ENCODE measurements at places on chromosomes 12 and 14. TPM values are rescaled to one million over a fixed set of nuclear protein-coding genes. Genes with fewer than 3 reads are reported as not detected.

- no peak for DNase-seq
Measured at GRCh38 chr12:52906191-52906601, 1.3 kb upstream of the KRT8 start.

GRCh38 chr14:55761651-55762050 is 181.6 kb downstream of the KTN1 start:
- DNase-seq: no peak

DNA sequence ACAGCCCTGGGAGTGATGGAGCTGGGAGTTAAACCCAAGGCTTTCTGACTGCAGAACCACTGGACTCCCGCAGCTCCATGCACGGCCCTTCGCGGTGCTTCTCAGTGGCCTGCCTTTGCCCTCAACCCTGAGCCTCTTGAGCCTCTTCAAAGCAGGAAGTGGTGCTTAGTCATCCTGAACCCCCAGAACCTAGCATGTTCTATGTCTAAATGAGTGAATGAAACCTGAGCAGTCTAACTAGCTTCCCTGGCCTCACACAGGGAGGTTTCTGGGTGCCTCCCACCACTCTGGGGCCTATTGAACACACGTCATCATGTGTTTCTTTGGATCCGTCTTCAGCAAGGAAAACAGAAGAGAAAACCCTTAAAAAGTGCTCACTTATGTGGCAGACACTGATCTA is 117.9 kb upstream of the SFSWAP start:
- DNase-seq: no peak

GRCh38 chr12:32881702-32882101 is 14.9 kb downstream of the PKP2 start:
- DNase-seq: no peak

GRCh38 chr14:24843494-24843893 is 206.5 kb downstream of the STXBP6 start:
- DNase-seq: no peak

- DNase-seq: no peak
Measured at GRCh38 chr14:89158701-89159100, 258.3 kb downstream of the FOXN3 start.

DNA sequence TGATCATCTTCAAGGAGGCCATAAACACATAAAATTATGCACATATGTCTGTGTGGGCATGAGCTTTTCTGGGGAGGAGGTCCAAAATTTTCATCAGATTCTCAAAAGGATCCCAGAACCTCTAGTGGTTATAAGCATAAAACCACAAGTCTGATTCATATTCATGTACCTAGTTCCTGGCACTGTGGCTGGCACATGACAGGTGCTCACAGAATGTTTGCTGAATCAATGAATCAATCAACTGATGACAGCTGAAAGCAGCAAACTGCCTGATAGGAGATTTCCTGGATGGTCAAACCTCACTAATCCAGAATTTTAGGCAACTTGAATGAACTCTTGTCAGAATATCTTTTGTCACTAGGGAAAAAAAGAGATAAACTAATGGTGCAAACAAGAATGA is 13.5 kb upstream of the CMKLR1 start:
- DNase-seq: no peak

GRCh38 chr14:35808076-35808637 is 938 bp downstream of the RALGAPA1 start:
- peak; percentile 33 for DNase-seq

- no peak for DNase-seq
Measured at GRCh38 chr12:87140262-87140661, 884.1 kb upstream of the MGAT4C start.

DNA sequence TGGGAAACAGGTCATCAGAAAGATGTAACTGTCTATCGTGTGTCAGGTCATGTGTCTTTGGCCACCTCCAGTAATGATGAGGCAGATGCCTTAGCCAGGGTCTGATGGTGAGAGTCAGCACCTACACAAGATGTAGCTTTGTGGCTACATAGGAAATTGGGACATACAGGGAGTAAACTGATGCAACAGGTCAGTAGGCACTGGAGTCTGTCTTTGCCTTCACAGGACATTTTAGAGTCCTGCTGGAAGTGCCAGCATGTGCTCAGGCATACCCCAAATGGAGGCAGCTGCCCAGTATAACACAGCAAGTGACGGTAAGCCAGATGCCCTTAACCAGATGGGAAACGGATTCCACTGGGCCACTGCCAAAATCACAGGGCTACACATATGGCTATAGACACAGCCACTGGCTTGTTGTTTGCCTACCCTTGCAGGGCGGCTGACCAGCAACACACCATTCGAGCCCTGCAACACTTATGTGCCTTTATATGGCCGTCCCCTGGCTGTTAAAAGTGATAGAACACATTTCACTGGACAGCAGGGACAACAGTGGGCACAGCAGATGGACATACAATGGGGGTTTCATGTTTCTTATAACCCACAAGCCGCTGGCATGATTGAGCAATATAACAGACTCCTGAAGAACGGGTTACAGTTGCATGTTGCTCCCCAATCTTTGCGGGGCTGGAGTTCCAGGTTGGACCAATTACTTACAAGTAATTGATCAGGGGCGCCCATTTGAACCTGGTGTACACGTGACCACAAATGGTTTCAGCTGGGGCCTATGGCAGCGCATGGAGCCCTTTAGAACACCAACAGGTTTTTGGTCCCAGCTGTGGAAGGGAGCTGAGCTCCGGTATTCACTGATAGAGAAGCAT is 12.9 kb upstream of the RNASE12 start:
- no peak for DNase-seq

DNA sequence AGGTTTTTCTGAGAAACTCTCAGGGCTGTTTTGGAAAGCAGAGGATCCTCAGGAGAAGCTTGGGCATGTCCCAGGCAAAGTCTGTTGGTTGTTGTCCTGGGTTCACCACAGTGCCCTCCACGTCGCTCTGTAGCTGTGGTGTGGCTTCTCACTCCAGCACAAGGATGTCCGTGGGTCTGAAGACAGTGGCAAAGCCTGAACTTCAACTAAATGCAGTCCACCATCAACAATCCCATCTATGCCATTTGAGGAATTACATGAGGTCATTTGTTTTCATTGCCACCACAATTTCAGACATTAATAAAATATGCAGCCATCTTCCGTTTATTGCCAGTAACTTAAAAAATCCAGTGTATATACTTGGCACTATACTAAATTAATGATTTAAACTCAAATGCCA is 272.1 kb downstream of the LRIG3 start:
- DNase-seq: no peak

DNA sequence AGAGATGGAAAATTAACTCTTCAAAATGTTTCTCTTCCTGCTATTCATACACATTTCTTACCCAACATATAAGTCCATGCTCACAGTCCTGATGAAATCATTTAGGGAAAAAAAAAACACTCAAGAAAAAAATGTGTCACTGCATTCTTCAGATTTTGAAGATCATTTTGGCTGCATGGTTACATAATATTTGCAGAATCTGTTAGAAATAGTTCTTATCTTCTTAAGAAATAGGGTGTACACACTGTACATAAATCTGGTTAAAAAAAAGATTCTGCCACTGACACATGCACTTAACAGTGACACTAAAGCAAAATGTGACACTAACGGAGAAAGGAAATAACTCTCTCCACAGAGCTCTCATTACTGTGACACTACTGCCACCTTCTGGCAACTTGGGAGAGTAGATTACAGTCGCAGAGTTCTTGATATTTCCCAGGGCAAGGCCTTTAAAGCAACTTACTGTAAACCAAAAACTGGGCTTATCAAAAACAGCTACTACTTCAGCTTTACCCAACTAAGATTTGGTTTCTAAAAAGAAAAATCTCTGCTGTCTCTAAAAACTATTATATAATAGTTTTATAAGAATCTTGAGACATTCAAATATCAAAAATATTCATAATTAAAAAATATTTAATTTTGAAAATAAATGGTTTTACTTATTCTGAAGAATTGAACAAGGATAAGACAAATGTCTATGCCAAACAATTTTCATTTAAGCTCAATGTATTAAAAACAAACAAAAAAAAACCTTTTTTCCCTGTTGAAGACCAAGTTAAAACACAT is 65.0 kb downstream of the SETD3 start:
- peak; percentile 73 for DNase-seq

- no peak for DNase-seq
Measured at GRCh38 chr12:73769337-73769736, 768.3 kb upstream of the ATXN7L3B start.

DNA sequence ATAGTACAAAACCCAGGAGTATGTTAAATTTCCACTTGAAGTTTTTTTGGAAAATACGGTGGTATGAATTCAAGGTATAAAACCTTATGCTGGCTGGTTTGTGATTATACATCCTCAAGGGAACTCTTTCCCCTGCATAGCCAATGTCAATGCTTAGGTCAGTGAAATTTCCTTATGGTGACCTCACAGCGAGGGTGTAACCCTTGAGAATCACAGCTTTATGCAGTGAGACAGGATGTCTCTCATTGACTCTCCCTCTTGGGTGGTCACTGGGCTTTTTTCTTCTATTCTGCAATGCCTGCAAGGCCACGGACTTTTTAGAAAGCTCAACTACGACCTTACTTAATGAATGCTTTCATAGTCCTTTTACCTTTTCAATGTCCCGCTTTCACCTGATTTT is 64.4 kb downstream of the TMTC1 start:
- DNase-seq: no peak

DNA sequence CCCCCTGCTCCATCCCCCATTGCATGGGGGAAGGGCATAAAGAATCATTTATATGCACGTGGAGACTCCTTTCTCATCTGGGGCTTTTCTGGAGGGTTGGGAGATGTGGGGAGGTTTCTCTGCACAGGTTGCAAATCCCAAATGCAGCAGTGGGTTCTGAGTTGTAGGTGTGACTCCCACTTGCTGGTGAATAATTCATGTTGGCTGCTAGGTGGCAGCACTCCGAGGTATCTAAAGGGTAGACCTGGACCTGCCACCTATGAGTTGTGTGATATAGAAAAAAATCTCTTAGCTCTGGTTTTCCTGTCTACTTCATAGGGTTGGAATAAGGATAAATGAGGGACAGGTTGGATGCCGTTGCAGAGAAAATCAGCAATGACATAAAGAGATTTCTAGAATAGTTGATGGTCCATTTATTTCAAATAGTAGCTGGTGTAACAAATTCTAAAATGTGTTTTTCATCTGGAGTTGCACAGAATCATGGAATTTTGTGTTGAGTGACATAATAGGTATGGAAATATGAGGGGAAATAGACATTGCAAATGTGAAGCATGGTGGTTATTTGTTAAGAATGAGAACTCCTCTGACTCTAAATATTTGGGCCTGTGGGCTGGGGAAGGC is 4.6 kb downstream of the MARCHF9 start:
- no peak for DNase-seq

DNA sequence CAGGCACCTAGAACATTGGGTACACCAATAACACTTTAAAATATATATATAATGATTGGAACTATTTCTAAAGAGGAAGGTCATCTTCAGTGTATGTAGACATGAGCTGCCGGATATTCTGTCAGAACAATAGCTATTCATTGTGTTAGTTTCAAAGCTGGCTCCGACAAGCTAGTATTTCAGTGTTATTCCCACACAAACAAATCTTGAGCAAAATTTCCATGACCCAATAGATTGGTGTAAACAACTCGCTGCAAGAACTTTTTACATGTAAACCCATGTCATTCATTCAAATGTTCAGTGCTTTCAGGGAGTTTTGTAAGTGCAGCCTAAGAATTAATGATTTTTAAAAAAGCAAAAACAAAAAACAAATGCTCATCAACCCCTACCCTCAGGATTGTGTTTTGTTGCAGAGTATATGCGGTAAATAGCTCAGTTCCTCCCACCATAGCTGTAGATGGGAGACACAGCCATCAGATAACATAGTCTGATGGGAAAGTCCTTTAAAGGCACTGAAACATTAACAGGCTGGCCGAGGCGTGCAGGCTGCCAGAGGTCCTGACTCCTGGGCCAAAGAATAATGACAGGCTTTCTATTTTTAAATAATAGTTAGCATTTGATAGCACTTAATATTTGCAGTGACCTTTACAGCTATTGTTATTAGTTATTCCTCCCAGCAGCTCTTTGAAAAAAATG is 150.3 kb upstream of the ARHGAP5 start:
- peak; percentile 24 for DNase-seq

- DNase-seq: no peak
Measured at GRCh38 chr14:92579244-92579936, 65.8 kb downstream of the RIN3 start.

DNA sequence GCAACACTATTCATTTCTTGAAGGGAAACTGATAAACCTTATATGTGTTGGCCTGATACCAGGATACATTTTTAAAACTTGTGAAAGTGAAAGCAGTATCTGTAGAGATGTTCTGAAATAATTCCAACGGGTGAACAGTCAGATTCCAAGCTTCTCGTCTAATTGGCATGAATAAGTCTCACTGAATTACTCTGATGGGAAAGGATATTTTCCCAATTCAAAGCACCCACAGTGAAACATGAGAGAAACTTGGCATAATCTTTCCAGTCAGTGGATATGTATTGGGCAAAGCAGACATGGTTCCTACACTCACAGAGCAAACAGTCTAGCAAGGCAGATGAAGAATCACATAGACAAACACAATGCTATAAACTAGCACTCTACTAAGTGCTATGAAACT is 413.1 kb downstream of the MED13L start:
- DNase-seq: peak; percentile 37

DNA sequence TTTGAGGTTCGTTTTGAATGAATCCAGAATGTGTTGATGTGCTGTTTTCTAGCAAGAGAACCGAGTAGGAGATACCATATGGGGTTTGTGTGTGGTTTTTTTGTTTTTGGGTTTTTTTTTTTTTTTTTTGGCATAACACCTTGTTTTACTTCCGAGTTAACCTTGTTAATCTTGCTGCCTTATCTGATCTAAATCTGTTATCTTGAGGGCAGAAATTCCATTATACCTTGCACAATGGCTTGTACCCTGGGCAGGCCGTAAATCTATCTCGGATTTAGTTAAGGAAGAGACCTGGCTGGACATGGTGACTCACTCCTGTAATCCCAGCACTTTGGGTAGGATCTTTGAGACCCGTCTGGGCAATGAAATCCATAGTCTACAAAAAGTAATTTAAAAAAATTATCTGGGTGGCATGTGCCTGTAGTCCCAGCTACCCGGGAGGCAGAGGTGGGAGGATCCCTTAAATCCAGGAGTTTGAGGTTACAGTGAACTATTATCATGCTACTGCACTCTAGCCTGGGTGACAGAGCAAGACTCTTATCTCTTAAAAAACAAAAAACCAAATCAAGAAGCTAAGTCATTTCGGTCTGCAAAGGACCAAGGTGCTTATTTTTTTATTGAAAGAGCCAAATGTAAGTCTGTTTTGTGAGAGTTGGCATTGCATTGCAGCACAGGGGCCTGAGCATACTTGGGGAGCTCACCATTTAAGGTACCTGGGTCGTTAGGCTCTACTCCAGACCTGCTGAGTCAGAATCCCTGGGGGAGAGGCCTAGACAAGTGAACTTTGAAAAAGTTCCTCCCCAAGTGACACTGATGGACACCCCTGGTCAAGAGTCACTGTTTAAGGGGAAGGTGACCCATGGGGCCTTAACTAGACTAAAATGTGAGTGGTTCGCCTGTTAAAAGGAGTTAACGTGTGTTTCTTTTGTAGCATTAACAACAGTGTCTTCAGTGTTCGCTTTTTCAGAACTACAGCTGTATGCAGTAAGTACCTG is 6.7 kb downstream of the DLST start:
- DNase-seq: no peak

GRCh38 chr12:109999649-109999971 is 380 bp downstream of the ANKRD13A start:
- no peak for DNase-seq

The HDAC7 gene
- polyA plus RNA-seq: 89.0 TPM

The SUSD6 gene
- 33.0 TPM for polyA plus RNA-seq

The MYF5 gene
- polyA plus RNA-seq: not detected

The ACOT4 gene
- polyA plus RNA-seq: 0.53 TPM

The IL25 gene
- not detected for polyA plus RNA-seq

The VASH1 gene
- 38.9 TPM for polyA plus RNA-seq
